ENCODE measurements at places on chromosomes 1 and 21.

DNA sequence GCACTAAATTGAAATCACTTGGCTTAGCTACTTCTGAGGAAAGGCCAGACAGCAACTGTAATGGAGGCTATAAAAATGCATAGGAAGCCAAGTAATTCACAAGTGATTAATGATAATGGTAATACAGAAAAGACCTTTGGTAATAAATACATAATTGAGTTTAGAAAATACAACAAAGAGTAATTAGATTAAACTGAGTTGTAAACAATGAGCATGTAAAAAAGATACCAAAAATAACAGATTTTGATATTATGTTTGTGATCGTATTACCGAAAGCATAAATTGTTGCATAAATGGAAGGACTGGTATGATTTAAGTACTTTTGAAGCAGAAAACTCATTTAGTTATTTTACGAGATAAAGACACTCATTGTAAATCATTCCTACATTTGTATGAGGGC is 556.7 kb upstream of the TMPRSS15 start:
- no peak for DNase-seq

DNA sequence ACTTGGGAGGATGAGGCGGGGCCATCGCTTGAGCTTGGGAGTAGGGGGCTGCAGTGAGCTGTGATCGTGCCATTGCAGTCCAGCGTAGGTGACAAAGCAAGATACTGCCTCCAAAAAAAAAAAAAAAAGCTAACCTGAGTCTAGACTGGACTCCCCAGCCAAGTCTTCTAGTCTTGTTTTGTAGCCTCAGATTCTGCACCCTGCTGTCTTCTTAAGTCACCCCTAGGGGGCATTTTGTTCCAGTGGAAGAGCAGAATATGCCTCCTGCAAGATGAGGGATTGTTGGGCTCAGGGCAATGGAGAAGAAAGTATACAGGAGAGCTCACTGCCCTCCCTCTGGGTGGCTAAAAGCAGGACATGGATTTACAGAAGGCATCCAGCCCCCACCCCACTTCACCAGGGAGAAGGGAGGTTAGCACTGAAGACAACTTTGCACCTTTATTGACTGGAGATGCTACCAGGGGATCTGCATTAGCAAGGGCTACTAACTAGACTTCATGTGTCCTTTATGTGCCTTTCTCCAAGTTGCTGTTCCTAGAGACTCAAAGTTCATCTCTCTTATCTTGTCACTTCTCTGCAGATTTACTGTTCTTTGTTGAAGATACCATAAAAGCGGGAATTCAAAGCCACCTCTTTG is 15.3 kb upstream of the RNF187 start:
- DNase-seq = no peak

- DNase-seq = no peak
Observed at GRCh38 chr1:195458365-195458764, 1149.9 kb downstream of the KCNT2 start.

DNA sequence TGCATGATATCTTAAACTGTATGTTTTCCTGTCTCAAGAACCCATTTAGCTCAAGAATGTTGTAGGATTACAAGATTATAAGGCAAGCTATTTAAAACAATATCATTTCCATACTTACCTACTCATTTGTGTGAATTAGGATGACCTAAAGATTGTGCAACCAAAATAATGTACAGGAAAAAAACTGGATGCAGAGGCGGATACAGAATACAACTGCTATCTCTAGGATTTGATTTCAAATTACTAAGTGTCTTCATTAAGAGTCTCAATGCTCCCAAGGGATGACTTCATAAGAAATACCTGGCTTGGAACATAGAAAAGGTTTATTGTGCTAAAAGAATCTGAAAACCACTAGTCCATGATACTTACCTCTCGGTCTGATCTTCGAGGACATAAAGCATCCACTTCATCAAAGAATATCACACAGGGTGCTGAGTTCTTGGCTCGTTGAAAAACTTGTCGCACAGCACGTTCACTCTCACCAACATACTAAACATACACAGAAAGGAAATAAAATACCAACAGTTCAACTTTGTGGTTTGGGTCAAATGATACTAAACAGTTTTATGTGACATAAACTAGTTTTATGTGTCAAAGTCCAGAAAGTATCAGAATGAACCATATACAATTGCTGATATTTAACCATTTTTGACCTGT is 54.9 kb downstream of the NVL start:
- DNase-seq = no peak

- DNase-seq = no peak
Observed at GRCh38 chr1:167995038-167995437, 58.2 kb upstream of the MPC2 start.

DNA sequence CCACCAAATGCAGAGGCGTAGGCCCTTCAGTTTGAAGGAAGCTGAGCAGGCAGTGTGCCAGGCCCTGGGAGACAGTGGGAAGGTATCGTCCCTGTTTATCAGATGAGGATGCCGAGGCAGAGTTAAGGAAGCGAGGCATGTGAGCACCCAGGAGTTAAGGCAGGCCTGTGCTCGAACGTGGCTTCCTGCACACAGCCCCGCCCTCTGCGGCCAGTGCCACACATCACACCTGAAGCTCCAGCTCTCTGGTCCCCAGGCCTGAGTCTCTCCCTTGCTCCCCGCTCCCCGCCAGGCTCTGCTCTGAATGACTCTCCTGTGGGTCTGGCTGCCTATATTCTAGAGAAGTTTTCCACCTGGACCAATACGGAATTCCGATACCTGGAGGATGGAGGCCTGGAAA is 32.1 kb downstream of the EPHX1 start:
- DNase-seq = no peak
